Cerebellum (tissue), 4 donors: ENCODE measurements at places on chromosomes 2 and 18. TPM values are rescaled to one million over a fixed set of nuclear protein-coding genes. Genes with fewer than 3 reads are reported as not detected.

DNA sequence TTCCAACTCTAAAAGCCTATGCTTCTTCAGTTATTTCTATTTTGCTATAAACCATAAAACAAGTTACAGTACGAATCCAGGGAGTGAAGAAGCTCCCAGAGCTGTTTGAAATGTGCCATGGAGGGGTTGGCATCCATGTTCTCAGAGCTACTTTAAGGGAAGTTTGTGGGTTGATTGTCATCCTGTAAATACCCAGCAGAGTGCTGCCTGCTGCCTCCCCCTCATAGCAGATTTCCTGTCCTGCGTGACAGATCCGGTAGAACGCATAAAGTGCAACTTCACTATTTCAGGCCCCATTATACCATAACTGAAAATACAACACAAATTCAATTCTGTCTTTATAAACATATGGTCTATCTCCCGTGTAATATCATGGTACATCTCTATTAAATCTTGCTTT, 114.4 kb downstream of the CTNNA2 start:
- DNase-seq = no peak

GRCh38 chr2:110219496-110220189, 7.3 kb upstream of the MTLN start:
- no peak for DNase-seq

GRCh38 chr18:50282521-50283335, 1.4 kb upstream of the MBD1 start:
- DNase-seq = no peak

CFAP65 gene
- 1.00 TPM for total RNA-seq

DNA sequence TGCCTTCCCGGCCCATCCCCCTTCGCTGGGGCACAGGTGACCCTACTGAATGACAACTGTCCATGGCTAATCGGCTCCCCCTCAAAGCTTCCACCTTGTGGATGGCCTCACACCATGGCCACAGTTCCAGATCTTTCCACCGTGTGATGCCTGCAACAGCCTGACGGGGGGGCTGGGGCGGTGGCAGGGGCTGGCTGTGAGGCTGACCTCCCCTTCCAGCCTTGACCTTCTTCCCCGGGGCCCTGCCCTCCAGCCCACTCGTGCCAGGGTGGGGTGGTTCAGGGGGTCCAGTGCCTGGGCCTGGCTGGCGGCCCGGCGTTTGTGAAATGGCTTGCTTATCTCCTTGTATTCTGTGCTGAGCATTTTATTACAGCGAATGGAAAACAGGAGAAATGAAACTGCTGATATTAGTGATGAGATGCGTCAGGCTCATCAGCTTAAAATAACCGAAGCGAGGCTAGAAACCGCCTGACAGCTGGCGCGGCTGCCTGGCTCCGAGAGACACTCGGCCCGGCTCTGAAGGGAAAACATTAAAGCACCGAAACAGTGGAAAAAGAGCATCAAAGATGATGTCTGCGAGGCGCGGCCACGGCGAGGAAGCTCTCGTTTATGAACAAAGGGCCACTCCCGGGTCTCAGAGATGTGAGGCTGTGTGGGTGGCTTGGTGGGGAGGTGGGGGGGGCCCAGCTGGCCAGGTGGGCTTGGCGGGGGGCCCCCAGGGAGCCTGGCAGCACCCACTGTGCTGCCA, 916 bp upstream of the PDCD1 start:
- no peak for DNase-seq

GRCh38 chr18:8479789-8480188, 129.4 kb upstream of the RAB12 start:
- no peak for DNase-seq

GRCh38 chr2:193461431-193461934, 1266.8 kb upstream of the TMEFF2 start:
- no peak for DNase-seq

- no peak for DNase-seq
Observed at GRCh38 chr2:66469214-66469902, 34.4 kb downstream of the MEIS1 start.

FBXO36 gene
- 8.1 TPM for total RNA-seq

DNAH6 gene
- 9.5 TPM for total RNA-seq

- DNase-seq = no peak
Observed at GRCh38 chr2:182920631-182921056, 54.2 kb upstream of the FRZB start.

C2orf78 gene
- total RNA-seq = not detected

ZNF396 gene
- 3.8 TPM for total RNA-seq

GRCh38 chr2:16248571-16249105, 308.3 kb downstream of the MYCN start:
- DNase-seq = no peak

DNA sequence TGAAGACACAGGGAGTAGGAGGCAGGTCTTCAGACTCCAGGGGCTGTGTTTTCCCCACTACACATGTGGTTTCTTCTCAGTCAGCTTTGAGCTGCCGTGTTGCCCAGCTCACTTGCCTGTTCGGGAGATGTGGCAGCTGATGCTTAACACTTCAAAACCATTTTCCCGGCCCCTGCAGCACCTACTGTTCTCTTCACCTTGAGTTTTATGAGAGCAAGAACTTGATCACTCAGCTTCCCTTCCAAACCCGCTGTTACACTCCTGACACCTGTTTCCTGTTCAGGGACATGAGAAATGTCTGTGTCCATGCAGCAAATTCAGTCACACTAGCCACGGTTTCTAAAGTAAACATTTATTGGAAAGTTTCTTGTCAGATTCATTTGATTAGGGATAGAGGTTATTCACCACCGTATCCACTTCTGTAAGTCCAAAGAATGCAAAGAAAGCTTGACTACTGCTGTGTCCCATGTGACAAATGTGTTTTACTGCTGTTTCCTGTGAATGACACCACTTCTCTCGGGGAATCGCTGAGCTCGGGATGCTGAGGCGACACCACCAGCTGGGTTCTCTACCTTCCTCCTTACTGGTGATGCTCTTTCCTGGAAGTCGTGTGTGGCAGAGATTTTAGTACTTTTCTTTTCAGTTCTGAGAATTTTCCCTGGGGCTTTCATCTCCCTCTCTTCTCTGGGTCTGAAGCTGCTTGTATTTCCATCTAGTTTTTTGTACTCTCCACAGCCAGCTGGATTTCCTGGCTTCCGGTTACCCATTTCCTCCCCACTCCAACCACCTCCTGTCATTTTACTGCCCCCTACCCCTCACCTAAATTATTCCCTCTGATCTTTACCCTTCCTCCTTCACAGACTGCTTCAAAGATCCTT, 91.7 kb downstream of the KLF7 start:
- no peak for DNase-seq

VSNL1 gene
- 14.0 TPM for total RNA-seq

DNA sequence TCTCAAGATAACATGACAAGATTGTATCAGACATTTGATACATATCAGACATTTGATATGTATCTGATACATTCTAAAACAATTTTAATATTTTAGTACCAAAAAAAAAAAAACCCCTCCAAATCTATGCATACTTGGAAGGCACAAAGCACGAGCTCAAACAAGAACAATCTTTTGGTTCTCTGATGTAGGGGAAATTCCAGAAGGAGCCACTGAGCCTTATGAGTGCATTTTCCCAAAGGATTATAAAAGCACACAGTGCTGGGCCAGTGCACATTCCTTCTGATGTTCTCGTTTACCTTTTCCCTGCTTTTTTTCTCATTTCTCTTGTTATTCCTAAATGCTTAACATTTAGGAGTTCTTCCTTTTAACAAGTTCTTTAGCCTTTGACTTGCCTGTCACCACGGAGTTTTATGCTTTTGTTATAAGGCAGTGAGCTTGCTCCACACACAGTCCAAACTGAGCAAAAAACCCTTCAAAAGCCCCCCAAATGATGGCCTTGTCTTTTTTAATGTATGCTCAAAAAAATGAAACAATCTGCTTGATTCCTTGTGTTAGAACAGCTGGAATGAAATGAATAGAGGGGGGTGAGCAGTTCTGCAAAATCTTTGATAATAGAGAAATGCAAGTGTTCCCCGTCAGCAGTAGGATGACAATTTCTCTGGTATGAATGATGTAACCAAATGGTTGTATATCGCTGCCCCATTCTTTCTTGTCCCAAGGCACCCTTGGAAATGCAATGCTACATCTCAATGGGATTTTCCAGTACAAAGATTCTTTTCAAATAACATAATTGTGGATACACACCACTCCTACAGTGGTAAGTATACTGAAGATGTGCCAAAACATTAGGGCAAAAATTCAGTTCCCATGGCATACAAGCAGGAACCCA, 597.2 kb upstream of the ZEB2 start:
- no peak for DNase-seq

VIL1 gene
- 0.73 TPM for total RNA-seq

DNA sequence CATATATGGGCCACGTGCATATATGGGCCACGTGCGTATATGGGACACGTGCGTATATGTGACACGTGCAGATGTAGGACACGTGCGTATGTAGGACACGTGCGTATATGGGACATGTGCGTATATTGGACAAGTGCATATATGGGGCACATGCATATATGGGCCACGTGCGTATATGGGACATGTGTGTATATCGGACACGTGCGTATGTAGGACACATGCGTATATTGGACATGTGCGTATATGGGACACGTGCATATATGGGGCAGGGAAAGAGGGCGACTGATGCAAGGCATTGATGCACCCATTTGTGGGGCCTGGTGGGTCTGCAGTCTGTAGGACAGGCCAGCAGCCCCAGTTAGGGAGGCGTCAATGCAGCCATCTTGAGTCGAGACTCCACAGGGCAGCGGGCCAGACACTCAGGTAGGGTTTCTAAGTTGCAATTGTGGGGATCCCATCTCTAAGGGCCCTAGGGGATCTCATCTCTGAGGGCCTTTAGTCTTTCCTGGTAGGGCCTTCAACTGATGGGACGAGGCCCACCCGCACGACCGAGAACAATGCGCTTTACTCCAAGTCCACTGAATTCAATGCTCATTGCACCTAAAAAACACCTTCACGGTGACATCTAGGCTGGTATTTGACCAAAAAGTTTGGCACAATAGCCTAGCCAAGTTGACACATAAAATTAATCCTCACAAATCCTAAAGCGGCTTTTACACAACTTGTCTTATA, 92.3 kb upstream of the ZNF516 start:
- DNase-seq = no peak

GKN1 gene
- total RNA-seq = not detected

LRATD1 gene
- 17.2 TPM for total RNA-seq

SLC23A3 gene
- total RNA-seq = 1.3 TPM

- no peak for DNase-seq
Observed at GRCh38 chr2:194714541-194714940, 942.5 kb upstream of the SLC39A10 start.

OXER1 gene
- total RNA-seq = 0.18 TPM

DNA sequence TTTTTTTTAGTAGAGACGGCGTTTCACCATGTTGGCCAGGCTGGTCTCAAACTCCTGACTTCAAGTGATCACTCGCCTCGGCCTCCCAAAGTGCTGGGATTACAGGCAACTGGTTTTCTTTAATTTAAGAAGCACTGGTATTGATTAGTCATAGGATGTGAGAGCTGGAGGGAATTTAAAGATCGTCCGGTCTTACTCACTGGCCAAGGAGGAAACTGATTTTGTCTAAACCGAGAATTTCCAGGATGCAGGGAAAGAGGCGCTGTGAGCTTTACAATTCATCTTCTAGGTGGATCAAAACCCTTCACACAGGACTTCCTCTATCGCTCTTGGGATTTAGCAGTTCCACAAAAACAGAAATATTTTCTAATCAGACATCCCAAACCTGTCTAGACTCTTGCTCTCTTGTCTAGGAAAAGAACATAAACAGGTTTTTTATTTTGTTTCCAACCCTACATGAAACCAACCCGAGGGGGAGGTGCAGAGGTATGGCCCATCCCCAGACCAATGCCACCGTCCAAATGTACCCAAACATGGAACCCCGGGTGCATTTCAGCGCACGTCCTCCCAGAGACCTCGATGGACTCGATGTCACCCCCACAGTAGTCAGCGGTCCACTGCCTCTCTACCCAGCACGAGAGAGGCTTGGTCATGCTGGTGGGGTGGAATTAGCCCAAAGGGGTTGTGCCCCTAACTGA, 12.5 kb upstream of the TUBB6 start:
- DNase-seq = no peak
